ENCODE measurements at places on chromosomes 5 and 9.

- no peak for DNase-seq
These were observed 114.8 kb downstream of the GNAQ start for GRCh38 chr9:77916820-77917219.

- no peak for DNase-seq
These were observed 268.1 kb downstream of the EFNA5 start for GRCh38 chr5:107402434-107403227.

GRCh38 chr5:115180165-115180709, 10.5 kb upstream of the TRIM36 start:
- DNase-seq: peak; percentile 53

DNA sequence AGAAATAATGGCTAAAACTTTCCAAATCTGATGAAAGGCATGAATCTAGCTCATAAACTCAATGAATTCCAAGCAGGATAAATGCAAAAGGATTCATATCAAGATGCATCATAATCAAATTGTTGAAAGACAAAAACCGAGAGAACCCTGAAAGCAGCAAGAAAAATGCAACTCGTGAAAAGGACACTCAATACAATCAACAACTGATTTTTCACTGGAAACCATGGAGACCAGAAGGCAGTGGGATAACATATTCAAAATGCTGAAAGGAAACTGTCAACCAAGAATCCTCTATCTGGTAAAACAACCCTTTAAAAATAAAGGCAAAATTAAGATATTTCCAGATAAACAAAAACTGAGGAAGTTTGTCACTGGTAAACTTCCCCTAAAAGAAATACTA, 9.5 kb downstream of the FBXL17 start:
- DNase-seq: peak; percentile 35

DNA sequence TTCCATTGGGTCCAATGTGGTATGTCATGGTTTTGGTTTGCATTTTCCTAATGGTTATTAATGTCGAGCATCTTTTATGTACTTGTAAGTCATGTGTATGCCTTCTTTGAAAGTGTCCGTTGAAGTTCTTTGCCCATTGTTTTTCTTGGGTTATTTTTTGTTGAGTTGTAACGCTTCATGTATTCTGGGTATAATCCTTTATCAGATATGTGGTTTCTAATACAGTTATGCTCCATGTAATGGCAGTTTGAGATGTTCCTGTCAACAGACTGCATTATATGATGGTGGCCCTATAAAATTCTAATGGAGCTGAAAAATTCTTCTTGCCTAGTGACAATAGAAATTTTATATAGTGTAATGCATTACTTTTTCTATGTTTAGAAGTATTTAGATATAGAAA, 17.2 kb downstream of the RIC1 start:
- no peak for DNase-seq

DNA sequence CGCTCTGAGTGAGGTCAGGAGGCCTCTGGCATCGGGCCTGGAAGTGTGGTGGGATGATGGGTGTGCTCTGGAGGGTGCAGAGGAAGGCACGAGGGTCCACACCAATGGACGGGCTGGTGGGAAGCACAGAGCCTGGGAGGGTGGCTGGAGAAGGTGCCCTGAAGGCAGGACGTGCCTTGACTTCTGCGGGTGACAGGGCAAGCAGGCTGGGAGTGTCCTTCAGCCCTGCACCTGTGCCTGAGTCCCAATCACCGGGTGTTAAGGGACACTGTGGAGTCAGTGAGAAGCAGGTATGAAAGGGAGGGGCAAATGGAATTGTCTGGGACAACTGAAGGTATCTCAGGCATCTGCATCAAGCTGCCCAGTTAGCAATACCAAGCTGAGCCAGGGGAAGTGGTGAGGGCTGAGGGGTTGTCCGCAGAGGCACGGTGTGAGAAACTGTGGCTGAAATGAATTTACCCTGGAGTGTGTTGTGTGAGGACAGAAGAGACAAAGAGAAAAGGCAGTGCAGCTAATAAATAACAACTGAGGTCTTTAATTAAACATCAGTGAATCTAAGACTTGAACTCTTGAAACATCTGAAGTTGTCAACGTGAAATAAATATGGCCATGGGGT, 50.4 kb downstream of the DAP start:
- no peak for DNase-seq

DNA sequence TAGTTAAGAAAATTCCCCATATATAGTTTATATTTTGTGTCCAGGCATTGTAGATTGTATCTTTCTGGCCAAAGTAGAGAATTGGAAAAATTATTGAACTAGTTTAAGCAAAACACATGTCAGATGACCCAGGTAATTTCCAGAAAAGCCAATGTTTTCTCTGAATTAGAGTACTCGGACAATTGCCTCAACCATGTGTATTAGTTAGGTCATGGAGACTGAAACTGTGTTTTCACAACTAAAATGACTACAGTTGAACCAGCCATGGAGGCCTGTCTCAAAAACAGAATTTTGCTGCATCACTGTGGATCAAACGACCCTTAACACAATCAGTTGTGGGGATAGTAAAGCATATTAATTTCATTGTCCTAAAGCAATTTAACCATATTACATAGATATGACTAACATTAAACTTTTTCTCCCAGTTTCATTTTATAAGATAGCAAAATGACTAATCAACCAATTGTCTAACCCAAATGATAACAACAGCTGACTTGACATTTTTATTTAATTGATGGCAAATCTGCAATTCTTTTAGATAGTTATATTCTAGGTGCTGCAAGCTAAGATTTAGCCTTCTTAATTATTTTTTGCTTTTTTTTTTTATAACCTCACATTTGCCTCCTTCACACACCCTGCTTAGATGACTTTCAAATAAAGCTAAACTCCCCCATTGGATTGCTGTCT, 39.2 kb upstream of the SPDL1 start:
- DNase-seq: no peak

DNA sequence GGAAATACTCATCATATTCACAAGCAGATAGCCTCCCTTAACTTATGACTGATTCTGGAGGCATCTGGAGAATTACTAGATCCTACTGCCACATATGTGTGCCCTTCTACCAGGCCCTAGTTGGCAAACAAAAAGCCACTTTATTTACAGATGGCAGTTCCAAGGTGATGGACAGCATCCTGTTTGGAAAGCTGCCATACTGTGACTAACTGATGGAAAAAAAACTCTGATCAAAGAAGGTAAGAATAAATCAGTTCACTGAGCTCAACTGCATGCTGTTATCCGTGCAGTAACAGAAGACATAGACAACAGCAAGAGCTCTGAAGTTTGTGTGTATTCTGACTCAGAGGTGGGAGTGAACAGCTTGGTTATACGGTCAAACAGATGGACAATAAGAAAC, 279.8 kb upstream of the POU5F2 start:
- peak; percentile 11 for DNase-seq

DNA sequence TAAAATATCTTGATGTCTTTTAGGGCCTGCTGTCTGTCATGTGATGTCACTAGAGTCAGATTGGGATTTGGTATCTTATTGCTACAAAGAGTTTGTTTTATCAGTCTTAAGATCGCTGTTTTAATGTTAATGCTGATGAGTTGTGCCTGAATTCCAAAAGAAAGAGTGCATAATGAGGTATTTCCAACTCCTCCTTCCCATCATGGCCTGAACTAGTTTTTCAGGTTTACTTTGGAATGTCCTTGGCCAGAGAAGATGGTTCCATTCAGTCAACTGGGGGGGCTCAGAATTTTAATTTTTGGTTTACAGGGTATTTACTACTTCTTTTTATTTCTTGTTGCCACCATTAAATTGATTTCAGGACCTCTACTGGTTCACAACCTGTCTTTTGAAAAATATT, 74.3 kb upstream of the MARCHF11 start:
- no peak for DNase-seq

GRCh38 chr9:114058688-114059046, 19.4 kb downstream of the AMBP start:
- no peak for DNase-seq

DNA sequence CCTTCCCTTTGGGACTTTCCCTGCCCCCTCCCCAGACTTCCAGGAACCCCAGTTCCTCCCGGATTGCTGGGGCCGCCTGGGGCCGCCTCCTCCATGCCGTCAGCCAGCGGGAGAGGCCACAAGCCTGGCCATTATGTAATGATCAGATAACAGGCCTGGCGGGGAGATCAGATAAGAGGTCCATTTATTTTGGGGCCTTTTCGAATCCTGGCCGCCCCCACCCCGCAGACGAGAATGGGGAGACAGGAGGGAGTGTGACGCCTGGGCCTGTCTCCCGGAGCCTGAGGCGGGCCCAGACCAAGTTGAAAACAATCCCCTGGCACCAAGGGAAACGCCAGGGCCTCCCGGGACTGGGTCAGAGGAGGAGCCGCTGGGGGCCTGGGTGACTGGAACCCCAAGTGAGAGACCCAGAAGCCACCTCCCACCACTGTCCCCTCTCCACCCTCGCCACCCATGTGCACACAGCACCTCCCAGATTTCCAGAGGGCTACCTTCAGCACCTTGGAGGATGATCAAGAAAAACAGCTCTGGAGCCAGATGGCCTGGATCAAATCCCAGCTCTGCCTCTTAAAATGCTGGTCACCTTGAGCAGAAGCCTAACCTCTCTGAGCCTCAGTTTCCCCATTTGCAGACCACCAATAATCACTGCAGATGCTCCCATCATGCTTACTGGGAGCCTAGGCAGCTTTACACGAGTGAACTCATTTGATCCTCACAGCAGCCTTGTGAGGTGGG, 7.8 kb downstream of the ENG start:
- no peak for DNase-seq

DNA sequence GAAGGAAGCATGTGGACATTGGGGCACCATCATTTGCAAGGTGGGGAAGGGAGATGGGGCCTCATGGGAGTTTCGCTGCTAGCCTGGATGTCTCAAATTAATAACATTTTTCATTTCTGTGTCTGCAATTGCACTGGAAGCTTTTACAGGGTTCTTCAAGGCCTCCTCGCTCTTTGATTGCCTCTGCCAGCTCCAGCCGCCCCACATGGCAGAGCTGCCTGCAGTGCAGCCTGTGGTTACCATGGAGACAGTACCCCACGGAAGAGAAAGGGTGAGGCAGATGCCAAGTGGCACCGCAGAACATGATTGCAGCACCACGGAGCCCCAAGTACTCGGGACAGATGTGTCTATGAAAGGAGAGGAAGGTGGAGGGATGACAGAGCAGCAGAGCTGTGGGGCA, 25.4 kb downstream of the CTNND2 start:
- no peak for DNase-seq

DNA sequence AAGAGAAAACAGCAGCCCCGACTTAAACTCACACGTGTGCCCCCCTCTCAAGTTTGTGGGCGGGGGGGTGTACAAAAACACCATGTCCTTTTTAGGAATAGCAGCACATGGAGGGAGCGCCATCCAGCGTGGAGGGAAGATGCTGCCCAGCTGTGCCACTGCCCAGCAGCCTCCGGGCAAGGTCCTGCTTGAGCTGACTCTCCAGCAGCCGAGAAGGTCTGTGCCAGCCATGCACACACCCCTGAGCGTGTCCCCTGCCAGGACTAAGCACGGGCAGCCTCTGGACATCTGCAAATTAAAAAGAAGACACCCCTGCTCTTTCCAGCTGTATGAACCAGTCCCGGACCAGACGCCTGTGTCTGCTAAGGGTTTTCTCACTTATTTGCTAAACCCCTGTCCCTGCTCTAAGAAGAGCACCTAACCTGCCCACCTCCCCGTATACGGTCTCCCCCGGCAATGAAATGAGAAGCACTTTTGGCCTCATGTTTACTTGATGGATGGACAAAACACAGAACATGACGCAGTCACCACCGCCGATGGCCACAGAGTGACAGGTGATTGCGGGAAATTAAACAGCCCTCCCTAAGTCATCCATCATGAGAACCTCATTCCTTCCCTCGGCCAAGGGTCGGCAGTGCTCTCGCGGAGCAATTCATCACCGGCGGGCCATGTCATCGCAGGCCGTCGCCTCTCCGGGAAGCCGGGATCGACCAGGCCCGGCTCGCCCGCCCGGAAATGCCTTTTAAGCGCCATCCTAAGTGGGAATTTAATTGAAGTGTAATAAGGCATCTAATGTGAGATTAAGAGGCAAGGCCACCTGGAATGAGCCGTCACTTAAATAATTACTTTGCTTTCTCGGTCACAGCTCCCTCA, 96.9 kb downstream of the OLFM1 start:
- DNase-seq: no peak

DNA sequence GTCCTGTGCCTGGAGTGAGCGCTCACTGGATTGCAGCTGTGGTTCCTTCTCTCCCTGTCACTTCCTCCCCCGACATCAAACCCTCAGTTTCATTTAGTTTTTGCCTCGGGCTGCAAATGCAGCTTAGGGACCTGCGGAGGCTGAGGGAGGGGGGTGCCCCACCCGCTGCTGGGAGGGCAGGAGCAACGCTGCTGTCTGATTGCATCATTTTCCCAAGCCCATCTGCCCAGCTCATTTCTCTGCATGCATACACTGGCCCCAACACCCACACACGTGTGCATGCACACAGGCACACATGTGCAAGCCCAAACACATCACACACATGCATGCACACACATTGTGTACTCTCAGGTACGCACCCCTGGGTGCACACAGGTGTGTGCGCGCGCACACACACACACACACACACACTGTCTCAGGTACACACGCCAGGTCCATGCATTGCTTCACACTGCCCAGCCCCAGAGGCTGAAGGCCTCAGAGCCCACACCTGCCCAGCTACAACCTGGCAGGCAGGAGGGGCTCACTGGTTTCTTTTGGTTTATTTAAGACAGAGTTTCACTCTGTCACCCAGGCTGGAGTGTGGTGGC, 3.4 kb downstream of the ASS1 start:
- no peak for DNase-seq

GRCh38 chr9:91037511-91038482, 236.2 kb downstream of the SYK start:
- peak; percentile 30 for DNase-seq

GRCh38 chr9:111613436-111614040, 14.1 kb upstream of the PTGR1 start:
- DNase-seq: no peak

- DNase-seq: no peak
These were observed 323.9 kb upstream of the MSX2 start for GRCh38 chr5:174400461-174400860.

- peak; percentile 62 for DNase-seq
These were observed 7.4 kb downstream of the GALNT10 start for GRCh38 chr5:154197801-154198491.

GRCh38 chr9:94174164-94174563, 84.9 kb upstream of the ZNF169 start:
- DNase-seq: no peak

- no peak for DNase-seq
These were observed 53.7 kb downstream of the MAPKAP1 start for GRCh38 chr9:125653325-125653724.

DNA sequence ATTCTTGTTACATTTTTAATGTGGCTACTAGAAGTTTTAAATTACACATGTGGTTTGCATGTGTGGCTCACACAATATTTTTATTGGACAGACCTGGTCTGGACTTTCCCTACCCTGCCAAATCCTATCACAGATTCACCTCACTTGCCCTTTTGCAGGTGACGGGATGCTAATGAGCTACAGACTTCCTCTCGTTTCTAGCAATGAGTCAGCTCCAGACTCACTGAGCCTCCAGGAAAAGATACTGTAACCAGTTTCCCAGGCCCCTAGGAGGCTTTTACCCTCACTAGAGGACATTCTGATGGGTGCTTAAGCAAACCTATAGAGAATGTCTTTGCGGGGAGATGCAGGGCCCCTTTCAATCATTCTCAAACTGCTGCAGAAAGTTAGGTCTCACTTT, 135.4 kb downstream of the WDR41 start:
- DNase-seq: no peak

- no peak for DNase-seq
These were observed 265.4 kb upstream of the KLF9 start for GRCh38 chr9:70679845-70680244.

Data from common myeloid progenitor, CD34-positive (primary cell).